AG04450 (cell line): ENCODE measurements at places on chromosomes 2 and 18.

DNA sequence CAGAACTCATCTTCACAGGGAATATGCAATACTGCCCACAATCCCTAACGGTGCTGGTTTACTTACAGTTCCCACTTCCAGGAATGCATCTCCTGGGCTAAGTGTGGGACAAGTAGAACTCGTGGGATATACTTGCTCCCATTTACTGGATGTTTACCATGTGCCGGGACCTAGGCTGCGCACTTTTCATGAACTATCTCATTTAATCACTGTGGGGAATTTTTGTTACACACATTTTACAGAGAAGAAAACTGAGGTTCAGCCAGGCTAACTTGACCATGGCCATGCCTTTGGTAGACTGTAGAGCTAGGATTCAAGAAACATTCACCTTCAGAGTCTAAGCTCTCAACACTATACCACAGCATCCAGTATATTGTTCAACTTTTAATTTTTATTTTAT, 24.4 kb upstream of the MBOAT2 start:
- no peak for DNase-seq

DNA sequence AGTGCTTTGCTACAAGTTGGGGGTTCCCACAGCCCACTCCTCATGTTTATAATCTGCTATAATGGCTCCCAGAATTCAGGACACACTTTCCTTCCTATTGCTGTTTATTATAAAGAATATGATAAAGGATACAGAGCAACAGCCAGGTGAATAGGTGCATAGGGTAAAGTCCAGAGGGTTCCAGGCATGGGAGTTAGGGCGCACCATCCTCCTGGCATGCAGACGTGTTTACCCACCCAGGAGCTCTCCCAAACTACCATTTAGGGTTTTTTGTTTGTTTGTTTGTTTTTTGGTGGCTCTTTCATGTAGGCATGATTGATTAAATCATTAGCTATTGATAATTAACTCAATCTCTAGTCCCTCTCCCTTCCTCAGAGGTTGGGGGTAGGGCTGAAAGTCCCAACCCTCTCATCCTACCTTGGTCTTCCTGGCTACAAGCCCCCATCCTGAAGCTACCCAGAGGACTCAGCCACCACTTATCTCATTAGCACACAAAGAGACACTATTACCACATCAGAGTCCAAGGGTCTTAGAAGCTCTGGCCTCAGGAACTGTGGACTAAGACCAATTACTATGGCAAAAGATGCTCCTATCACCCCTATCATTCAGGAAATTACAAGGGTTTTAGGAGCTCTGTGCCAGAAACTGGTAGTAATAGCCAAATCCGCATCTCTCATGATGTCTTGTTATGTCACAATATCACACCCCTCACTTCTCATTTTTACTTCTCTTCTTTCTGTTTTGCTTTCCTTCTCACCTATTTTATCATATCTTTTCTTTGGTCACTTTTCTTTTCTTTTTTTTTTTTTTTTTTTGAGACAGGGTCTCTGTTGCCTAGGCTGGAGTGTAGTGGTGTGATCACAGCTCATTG, 154.9 kb upstream of the TTC39C start:
- no peak for DNase-seq

DNA sequence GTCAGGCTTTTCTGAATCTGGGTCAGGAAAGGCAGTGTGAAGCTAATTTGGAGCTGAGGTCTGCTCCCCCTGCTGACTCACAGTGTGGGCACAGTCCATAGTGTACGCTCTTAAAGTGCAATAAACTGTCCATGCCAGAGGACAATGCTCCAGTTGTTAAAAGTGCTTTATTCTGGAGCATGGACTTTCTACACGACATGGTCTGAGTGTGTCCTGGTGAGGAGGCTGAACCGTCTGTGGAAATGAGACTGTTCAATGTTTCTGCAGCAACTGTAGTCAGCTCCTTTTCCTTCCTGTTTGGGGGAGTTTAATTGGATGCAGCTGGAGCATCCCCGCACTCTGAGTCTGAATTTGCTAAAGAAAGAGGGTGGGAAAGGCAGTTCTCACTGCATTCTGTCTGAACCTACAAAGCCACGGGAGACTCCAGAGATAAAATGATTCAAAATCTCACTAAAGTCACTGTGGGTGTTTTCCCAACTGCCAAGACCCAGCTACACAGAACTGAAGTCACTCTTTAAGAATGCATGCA, 110.2 kb upstream of the TRIB2 start:
- DNase-seq = no peak

DNA sequence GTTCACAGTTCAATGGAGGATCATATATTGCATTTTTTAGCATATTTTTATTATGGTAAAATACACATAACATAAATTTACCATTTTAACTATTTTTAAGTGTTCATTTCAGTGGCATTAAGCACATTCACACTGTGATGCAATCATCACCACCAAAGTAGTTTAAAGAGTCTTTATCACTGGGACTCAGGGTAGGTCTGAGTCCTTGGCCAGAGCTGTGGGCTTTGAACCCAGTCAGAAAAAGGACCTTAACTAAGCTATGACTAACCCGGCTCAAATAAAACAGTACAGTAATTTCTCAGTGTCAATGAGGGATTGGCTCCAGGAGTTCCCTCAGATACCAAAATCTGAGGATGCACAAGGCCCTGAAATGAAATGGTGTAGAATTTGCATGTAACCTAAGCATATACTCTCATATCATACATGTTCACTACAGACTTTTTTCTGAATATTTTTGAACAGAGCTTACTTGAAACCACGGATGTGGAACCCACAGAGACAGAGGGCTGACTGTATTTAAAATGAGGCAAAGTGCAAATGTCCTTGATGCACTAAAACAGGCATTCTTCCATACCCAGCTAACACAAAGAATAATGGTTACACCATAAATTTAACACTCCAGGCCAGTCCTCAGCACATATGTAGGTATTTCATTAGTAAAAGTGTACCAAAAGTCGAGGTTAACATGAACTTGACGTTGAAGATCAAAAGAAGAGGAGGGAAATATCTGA, 246.2 kb downstream of the LNPK start:
- DNase-seq = no peak

DNA sequence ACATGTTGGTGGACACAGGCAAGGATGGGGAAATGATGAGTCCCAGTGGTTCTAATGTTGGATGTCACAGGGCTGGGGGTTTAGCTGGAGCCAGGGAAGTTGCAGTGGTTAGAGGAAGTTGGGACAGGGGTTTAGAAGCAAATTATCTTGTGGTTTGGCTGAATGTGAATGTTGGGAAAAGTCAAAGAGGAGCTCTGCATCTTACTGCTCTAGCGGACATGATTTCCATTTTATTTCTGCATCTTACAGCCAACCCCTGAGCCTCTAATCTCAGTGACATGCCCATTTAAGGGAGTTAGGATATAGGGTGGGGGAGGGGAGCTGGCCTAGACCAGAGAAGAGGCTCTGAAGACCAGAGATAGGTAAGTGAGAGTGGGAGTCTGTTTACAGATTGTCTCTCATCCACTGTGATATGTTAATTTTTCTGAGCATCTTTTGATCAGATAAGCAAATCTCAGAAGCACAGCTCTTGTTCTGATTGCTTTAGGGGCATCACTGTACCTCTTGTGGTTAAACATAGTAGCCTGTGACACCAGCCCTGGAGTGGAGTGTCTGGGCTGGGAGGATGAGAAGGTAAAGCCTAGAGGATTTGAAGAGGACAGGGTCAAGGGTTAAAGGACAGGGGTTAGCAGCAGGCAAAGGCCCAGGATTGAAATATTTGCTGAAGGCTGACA, 43.6 kb downstream of the SETBP1 start:
- DNase-seq = no peak

- peak; percentile 36 for DNase-seq
Observed at GRCh38 chr18:32289483-32290075, 99.7 kb downstream of the MEP1B start.

DNA sequence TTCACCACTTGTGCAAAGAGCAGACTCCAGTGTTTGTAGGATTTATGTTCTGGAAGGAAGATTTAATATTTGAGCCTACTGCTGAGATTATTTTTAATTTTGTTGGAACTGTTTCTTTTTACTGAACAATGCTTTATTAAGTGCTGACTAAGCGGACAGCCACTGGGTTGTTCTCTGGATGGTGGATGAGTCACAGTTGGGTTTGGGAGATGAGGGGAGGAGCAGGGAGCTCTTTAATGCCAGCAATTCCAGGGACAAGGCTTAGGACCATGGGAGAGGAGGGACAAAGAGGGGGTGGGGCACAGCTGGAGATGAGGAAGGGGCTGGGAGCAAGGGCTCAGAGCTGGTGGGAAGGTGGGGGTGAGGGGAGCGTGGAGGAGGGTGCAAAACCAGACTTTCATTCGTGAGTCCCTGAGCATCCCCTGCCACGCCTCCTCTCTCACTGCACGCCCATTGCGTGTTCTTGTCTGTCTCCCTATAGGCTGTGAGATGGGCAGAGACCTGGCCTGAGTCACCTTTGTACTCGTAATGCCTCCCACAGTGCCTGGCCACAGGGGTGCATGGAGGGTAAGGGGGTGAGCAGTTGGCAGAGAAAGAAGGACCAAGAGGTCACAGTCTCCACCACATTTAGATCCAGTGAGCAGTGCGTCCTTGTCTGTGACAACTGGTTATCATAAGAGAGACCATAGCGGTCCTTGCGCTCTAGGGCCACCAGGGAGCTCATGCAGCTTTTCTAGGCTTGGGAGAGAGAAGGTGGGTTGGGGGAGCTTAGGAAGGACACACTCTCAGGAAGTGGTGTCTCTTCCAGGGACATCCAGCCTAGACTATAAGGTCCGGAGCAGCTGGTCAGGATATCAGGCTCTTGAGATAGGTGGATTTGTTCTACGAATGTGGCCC, 18.4 kb downstream of the SLC4A3 start:
- DNase-seq = peak; percentile 27

- DNase-seq = no peak
Observed at GRCh38 chr2:111627256-111627655, 256.7 kb downstream of the ANAPC1 start.

- no peak for DNase-seq
Observed at GRCh38 chr2:19898592-19899329, 3.0 kb downstream of the TTC32 start.
